ENCODE measurements at places on chromosomes 2 and 18.

GRCh38 chr18:8703781-8704301 lies 1.5 kb upstream of the MTCL1 start:
- DNase-seq: no peak

DNA sequence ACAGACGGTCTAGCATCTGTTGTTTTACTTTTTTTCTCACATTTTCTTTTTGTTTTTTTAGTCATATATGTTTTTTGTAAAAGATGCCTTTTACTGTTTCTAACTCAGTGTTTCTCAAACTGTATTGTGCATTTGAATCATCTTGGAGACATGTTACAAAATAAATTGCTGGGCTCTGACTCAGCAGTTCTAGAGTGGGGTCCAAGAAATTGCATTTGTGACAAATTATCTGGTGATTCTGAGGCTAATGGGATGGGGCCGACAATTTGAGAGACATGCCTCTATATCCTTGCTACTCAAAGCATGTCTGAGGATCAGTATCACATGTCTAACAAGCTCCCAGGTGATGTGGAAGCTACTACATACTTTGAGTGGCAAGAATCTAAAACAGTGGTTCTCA lies 478.8 kb downstream of the PLCL1 start:
- DNase-seq: no peak

DNA sequence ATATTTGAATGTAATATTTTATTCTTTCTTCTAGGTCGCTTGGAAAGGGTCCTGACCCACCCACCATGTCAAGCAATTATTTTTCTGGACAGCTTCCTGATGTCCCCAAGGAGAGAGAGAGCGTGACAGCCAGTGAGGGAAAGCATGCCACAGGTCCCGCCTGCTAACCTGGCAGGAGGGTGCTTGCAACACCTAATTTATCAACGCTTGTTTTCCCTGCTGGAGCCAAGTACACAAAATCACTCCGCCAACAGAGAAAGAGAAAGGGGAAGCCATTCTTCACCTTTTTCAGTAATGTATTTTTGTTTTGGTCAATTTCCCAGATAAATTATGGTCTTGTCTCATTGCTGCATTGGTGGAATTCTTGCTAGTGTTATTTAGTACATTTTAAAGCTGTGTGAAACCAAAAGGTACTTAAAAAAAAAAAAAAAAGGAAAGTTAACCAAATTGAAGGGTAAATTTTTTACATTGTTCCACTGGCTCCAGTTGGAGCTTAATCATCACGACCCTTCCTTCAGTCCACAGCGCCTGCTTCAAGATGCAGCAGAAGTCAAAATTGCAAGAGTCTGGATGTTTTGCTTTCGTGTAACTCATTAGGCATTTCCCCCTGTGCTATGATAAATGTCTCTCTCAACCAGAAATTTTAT lies 88.5 kb upstream of the COPS8 start:
- no peak for DNase-seq

- DNase-seq: no peak
Measured at GRCh38 chr2:170165129-170165528, 12.8 kb upstream of the MYO3B start.

DNA sequence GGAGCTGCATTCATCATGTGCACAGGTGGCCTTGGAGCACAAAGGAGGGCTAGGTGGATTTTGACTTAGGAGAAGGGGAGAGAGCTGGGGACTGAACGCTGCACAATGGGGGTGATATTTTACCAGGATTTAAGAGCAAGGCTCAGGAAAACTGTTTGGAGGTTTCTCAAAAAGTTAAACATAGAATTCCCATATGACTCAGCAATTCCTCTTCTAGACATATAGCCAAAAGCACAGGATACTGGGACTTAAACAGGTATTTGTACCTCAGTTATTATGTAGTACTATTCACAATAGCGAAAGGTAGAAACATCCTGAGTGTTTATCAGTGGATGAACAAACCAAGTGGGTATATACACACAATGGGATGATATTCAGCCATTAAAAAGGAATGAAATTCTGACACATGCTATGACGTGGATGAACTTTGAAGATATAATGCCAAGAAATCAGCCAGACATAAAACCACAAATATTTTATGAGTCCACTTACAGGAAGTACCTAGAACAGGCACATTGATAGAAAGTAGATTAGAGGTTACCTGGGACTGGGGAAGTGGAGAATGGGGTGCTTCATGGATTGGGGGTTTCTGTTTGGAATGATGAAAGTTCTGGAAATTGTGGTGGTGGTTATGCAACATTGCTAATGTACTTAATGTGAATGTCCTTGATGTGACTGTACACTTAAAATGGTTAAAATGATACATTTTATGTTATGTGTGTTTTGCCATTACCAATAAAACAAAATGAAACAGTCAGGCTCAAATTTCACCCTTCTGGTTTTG lies 216.9 kb downstream of the HAUS1 start:
- no peak for DNase-seq
